ENCODE measurements at places on chromosomes 16 and 17.

- no peak for DNase-seq
Measured at GRCh38 chr17:42321555-42321954, 33.3 kb downstream of the STAT5A start.

GRCh38 chr16:87407511-87408112 is 15.5 kb downstream of the MAP1LC3B start:
- no peak for DNase-seq

DNA sequence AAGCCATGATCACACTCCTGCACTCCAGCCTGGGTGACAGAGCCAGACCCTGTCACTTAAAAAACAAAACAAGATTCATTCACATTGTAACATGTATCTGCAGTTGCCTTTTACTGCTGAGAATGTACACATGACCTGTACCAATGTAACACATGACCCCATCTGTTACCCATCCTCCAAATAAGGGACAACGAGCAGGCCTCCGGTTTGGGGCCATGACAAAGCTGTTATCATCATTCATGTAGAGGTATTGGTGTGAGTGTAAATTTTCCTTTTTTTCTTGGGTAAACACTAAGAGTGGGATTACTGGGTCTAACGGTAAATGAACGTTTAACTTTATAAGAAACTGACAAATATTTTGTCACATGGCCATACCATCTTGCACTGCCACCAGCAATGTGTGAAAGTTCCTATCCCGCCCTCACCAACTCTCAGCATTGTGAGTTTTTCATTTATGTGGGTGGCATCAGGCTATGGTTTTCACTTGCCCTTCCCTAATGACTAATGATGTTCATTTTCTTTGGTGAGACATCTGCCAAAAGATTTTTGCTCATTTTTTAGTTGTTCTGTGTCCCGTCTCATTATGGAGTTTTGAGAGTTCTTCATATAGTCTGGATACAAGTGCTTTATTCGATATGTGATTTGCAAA is 145.5 kb downstream of the C16orf78 start:
- no peak for DNase-seq

DNA sequence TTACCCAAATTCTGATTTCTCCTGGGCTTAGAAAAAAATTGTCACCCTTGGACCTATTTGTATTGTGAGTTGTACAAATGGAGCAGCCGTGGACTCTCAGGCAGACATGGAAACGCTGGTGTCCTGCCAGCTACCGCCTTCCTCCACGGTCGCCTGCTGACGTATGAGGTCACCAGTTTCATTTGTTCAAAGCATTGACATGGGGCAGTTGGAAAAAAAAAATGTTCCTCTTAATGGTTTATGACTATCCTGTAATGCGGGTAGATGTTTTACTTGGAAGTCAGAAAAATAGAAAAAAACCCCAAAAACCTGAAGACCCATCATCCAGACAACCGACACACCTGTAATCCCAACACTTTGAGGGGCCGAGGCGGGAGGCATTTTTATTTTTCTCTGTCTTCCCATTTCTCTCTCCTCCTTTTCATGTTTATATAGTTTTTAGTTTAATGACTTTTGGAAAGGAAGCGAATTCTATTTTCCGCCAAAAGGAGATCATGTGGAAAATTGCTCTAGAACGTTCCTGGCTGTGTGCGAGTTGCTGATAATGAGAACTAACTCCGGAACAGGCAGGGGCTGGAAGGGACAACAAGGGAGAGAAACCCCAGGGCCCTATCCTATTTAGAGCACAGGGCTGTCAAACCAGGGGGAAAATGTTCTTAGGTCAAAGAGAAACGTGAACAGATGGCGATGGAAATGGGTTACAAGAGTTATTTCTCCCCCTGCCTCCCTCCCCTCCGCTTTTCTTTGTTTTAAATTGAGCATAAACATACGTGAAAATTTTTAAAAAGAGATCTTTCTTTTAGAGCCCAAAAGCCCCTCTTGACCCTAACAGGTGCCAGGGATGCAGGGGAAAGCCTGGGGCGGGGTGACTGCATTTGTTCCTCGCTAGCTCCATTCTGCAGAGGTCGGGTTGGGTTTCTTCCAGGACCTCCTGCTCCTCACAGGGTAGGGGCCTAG is 13.7 kb downstream of the DNAH17 start:
- no peak for DNase-seq

DNA sequence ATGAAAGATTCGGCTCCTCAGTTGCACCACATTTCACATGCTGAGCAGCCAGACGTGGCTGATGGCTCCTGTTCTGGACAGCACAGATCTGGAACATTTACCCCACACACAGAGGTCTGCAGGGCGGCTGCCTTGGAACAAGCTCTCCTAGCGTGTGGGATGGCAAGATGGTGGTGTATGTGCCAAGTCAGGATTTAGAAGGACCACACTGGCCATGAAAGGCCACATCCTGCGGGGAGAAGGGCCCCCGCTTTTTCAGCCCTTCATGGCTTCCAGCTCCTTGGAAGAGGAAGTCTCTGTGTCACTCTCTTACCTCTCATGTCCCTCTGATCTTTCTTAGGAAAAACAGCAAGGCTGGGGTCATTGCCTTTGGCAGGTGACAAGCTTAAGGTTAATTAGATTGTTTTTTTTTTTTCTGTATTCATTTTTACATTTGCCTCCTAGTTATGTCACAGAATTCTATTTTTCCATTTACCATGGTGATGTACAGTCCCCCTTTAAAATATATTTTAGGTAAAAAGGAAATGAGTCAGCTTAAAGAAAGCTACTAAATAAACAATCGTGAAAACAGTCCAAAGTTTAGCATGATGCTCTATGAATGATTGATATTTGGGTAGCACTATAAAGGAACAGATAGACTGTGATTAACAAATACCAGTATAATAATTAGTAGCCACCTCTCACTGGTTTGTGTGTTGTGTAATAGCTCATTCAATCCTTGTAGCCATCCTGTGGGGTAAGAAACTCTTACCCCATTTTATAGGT is 396.6 kb downstream of the CPPED1 start:
- DNase-seq = no peak

- no peak for DNase-seq
Measured at GRCh38 chr17:30426292-30426691, 47.6 kb downstream of the CPD start.

- DNase-seq = no peak
Measured at GRCh38 chr16:88989852-88990547, 13.0 kb upstream of the CBFA2T3 start.

DNA sequence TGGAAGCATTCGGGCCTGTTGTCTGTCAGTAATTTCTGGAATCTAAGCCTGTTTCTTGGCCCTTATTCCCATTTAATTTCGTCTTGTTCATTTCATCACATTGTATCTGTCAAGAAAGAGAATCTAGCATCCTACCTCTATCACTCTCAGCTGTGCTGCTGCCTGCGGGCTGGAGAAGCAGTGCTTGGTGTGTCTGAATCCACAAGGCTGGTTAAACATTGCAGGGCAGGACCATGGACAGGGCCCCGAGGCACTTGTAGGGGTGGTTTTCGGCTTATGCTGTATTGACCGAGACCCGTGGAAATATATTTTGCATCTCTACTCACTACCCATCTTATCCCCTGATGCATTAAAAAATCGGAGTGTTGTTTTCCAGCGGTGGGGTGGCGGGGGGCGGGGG is 3.1 kb downstream of the RAB11FIP4 start:
- DNase-seq = peak; percentile 88

- peak; percentile 86 for DNase-seq
Measured at GRCh38 chr16:47141773-47142485, 1.8 kb downstream of the NETO2 start.

DNA sequence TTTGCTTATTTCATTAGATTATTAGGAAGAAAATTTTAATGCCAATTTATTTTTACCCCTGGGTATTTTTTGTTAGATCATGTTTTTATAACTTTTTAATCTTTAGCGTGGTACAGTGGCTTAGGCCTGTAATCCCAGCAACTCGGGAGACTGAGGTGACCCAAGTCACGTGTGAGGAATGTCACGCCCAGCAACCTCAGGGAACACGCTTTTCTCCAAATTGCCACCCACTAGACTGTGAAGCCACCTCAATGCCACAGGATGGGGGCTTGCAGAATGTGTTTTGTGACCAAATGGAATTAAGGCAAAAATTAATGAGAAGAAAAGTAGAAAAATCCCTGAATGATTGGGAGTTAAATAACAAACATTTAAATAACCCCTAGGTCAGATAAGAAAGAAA is 141.8 kb downstream of the LAT start:
- DNase-seq = peak; percentile 16

DNA sequence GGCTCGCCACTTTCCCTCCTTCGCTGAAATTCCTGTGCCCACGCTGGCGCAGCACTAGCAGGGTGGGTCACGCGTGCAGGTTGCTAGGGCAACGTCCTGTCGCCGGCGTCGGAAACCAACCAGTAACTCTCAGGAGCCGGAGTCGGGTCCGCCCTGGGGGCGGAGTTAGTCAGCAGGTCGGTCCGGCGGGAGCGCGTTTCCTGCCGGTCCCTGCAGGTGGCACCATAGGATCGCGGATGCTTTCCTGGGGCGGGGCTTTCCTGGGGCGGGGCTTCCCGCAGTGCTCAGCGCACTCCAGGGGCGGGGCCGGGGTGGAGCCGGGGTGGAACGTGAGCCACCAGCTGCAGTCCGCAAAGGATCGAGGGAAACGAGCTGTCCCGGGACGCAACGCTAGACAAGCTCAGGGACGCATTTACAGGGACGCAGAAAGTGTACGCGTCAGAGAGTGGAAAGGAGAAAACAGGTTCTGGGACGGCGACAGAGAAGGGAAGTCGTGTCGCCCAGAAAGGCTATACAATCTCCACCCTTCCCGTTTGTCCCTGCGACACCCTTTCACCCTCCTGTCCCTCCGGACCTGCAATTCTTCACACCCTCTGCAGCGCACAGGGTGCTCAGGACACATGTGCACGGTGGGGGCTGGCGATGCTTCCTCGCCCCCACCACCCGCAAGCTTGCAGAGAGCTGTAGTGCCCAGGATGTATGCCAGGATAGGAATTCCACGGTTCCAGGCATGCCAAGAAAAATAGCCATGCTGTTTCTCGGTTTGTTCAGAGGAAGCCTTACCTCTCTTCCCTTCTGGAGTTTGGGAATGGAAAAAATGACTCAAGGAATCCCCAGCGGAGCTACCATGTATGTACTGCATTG is 12.3 kb downstream of the COPZ2 start:
- DNase-seq = peak; percentile 100

- DNase-seq = no peak
Measured at GRCh38 chr17:73341350-73342049, 29.7 kb upstream of the CDC42EP4 start.

- no peak for DNase-seq
Measured at GRCh38 chr17:17129466-17129865, 76.7 kb downstream of the PLD6 start.

- DNase-seq = no peak
Measured at GRCh38 chr17:68514831-68515635, 2.8 kb downstream of the PRKAR1A start.

DNA sequence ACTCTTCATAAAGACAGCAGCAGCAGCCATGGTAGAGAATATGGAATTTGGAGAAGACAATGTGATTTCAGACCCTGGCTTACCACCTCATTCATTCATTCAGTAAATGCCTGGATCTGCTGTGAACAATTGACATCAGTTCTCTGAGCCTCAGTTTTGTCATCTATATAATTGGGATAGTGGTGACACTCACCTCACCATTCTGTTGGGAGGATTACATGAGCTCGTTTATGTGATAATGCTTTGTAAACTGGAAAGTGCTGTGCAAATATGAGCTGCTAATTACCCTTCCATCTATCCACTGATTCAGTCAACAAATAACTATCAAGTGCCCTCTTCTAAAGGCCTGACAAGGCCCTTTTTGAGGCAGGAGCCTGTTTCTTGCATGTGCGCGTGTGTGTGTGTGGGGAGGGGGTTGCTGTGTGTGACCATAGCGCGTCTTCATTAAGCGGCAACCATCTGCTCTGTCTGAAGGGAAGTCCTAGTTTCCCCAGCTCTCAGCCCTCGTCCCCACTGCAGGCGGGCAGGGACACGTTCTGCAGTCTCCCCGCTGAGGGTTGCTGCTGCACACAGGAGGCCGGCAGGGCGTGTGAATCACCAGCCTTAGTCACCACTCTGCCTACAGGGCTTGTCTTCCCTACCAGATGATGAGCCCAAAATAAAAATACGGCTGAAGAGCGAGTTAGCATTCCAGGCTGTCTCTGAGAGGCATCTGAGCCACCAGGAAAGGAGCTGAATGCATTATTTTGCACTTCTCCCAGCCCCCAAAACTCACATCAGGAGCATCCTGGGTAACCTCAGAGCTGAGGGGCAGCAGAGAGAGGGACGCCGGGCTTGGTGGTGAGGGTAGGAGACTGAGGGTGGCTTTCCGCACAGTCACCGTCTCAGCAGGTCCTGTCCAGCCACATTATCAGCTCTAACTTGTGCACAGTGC is 19.9 kb downstream of the ARL4D start:
- DNase-seq = no peak

GRCh38 chr17:62935523-62935922 is 30.5 kb upstream of the TANC2 start:
- no peak for DNase-seq

GRCh38 chr17:60602385-60602742 is 2.4 kb downstream of the PPM1D start:
- DNase-seq = no peak

- no peak for DNase-seq
Measured at GRCh38 chr17:80267391-80267790, 6.7 kb downstream of the RNF213 start.

GRCh38 chr17:39219647-39220154 is 6.0 kb downstream of the STAC2 start:
- DNase-seq = no peak

DNA sequence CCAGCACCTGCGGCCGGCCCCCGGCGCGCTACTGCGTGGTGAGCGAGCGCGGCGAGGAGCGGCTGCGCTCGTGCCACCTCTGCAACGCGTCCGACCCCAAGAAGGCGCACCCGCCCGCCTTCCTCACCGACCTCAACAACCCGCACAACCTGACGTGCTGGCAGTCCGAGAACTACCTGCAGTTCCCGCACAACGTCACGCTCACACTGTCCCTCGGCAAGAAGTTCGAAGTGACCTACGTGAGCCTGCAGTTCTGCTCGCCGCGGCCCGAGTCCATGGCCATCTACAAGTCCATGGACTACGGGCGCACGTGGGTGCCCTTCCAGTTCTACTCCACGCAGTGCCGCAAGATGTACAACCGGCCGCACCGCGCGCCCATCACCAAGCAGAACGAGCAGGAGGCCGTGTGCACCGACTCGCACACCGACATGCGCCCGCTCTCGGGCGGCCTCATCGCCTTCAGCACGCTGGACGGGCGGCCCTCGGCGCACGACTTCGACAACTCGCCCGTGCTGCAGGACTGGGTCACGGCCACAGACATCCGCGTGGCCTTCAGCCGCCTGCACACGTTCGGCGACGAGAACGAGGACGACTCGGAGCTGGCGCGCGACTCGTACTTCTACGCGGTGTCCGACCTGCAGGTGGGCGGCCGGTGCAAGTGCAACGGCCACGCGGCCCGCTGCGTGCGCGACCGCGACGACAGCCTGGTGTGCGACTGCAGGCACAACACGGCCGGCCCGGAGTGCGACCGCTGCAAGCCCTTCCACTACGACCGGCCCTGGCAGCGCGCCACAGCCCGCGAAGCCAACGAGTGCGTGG is 1.5 kb downstream of the NTN1 start:
- DNase-seq = peak; percentile 72

GRCh38 chr17:79978548-79978855 is 57.2 kb downstream of the TBC1D16 start:
- DNase-seq = peak; percentile 26

Measured in ecto neural progenitor cell (in vitro differentiated cells).